Bone marrow (tissue), 2 donors: ENCODE measurements at places on chromosomes 6 and 20.

GRCh38 chr6:144264270-144265060, 20.7 kb upstream of the UTRN start:
- DNase-seq, result no peak

GRCh38 chr6:11622156-11622555, 84.6 kb downstream of the TMEM170B start:
- no peak for DNase-seq

GRCh38 chr6:5279891-5280338, 18.6 kb downstream of the FARS2 start:
- no peak for DNase-seq

- no peak for DNase-seq
Measured at GRCh38 chr20:45507011-45507820, 8.2 kb downstream of the SPINT3 start.
